ENCODE measurements at places on chromosomes 6 and 20.

GRCh38 chr6:82248273-82248735, 760 bp upstream of the IBTK start:
- DNase-seq = peak; percentile 59

GRCh38 chr20:13715171-13715570, 69.5 kb downstream of the ESF1 start:
- no peak for DNase-seq

DNA sequence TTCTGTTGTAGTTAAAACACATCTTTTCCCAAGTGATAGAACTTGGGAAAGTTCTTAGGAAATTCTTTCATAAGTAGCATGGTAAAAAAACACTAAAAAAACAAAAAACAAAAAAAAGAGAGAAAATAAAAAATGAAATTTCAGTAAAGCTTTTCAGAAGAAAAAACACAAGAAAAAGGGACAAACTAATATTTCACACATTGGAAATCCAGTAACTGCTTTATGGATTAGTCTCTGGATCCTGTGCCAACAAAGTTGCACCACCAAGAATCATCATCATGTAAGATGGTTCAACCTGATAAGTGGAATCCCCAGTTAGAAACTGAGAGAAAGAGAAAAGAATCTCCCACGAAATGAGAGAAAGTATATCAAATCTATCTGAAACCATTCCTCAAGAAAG, 144.2 kb downstream of the GMDS start:
- no peak for DNase-seq

DNA sequence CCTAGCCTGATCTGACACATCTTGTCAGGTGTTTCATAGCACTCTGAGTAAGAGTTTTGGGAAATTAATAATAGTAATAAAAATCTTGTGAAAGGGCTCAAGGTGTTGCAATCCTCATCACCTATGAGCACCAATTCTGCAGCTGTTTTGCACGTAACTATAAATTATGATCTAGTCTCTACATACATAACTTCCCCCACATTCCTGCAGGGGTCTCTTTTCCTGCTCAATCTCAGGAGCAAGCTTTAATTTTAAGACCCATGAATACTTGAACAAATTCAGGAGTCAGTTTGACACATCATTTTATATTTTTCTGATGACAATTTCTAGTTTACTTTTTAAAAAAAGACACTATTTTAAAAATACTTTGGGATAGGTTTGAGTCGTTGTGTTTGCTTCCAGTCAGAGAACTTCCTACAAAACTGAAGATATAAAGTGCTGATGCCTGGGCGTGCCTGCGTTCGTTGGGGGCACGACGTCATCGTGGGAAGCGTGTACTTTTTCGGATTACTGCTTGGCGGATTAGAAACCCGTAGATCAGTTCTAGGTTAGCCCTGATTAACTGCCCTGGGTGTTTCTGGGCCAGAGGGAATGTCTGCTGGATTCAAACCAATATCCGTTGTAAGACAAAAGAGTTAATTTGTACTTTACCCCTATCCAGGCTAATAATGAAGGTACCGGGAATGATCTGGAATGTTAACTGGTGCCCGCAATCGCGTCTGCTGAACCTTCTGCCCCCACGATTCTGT, 1.0 kb upstream of the E2F3 start:
- no peak for DNase-seq

- no peak for DNase-seq
Measured at GRCh38 chr20:50471231-50471630, 39.0 kb upstream of the PTPN1 start.

- DNase-seq = no peak
Measured at GRCh38 chr6:105550955-105551620, 148.2 kb upstream of the PREP start.

GRCh38 chr6:134482593-134483270, 164.8 kb upstream of the SGK1 start:
- no peak for DNase-seq

- DNase-seq = no peak
Measured at GRCh38 chr20:2701671-2702081, 9.1 kb downstream of the EBF4 start.

DNA sequence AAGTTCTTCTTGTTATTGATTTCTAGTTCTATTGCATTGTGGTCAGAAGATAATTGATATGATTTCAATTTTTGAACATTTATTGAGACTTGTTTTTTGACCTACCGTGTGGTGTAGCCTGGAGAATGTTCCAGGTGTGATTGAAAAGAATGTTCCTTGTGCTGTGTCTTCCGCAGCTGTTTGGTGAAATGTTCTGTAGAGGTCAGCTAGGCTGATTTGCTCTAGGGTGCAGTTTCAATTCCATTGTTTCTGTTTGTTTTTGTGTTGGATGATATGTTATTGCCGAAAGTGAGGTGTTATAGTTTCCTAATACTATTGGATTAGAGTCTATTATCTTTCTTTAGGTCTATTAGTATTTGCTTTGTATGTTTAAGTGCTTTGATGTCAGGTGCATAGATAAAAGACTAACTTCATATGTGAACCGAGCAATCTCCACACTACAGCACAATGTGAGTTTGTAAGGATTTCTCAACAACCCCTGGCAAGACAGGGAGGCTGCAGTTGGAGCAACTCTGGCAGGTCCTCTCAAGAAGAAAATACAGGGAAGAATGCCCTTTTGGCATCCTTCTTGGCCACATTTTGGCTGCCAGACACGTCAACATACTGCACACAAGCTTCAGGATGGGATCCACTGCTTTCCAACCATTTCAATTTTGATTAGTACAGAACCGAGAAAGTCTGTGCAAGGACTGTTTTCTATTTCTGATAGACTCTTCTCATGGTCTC, 320.7 kb downstream of the RNF144B start:
- no peak for DNase-seq

DNA sequence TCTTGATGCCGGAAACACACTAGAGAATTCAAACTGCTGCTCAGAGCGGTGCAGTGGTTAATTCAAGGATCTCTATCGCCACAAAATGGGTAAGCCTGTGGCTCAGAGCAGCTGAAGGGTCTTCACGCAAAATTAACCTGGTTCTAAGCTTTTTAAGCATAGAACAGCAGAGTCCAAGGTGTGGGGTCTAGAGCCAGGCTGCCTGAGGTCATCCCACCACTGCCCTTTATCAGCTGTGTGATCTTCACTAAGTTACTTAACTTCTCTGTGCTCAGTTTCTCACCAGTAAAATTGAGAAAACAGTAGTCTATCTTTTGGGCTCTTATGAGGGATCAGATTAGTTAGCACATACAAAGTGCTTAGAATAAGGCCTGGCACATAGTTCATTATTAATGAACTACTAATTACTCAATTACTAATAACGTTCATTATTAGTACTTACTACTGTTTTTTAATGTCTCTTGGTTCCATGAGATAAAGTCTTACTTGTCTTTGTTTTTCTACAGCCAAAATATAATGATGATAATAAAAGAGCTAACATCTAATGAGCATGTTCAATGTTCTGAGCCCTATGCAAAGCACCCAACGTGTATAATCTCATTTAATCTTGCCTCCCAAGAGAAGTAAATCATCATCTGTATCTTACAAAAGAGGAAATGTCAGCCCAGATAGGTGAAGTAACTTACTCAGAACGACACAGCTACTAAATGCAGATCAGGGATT, 92.9 kb downstream of the NFATC2 start:
- no peak for DNase-seq

GRCh38 chr6:76465410-76465809, 392.9 kb upstream of the IMPG1 start:
- no peak for DNase-seq

Data from stromal cell of bone marrow (primary cell).